Pons (tissue), 1 donor: ENCODE measurements at places on chromosomes 13 and 19.
A peak's percentile ranks its signal among the peaks of the same experiment; 100 is the strongest.

- no peak for DNase-seq
Observed at GRCh38 chr19:45202637-45203036, 24.1 kb downstream of the BLOC1S3 start.

DNA sequence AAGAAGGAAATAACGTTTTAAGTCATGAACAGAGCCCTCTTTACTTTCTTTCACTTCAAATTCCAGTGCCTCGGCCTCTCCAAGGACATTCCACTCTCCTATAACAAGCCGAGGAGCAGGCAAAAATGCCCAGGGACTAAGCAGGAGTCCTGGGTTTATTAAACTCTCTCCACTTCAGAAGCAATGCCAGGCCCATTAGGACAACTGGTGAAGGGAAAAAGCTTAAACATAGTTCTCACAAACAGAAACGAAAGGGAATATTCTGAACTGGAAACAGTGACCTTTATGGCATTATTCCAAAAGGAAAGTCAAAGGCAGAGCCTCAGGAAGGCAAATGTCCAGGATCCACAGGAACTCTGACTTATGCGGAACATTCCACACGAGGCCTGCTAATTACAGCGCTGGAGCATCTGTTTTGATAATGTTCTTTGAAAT, 30.9 kb upstream of the MED4 start:
- peak; percentile 47 for DNase-seq

DNA sequence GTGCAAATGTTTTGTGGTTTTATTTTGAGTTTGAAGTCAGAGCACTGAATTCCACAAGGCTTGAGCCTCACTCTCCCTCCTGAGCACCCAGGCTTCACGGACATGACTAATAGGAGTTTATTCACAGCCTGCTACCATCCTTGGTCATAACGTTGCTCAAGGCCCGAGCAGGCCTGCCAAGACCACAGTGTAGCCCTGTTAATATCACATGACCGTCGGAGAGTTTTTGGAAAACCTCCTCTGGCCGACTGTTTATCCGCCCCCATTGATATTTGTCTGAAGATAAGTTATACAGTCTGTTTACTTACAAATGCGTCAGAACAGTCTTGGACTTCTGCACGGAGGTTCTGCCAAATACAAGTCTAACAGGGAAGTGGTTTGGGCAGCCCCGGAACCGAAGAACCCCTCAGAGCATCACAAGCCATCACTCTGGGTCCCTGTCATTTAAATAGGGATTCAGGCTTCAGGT, 89.9 kb downstream of the COL4A2 start:
- peak; percentile 29 for DNase-seq

DNA sequence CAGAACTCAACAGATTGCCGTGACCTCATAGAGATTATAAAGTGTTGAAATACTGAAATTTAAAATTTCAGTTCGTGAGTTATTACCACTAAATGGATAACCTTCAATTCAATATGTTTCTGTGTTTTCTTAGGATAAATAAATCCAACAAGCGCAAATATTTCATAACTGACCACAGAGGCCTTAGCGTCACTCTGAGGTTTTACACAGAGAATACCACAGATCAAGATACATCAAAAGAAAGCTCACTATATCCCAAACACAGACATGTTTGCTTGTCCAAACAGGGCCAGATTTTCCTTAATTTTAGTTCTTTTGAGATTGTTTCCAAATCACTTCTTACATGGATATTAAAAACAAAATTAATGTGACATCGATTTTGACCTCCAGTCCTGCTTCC, 235.8 kb downstream of the EFNB2 start:
- no peak for DNase-seq

DNA sequence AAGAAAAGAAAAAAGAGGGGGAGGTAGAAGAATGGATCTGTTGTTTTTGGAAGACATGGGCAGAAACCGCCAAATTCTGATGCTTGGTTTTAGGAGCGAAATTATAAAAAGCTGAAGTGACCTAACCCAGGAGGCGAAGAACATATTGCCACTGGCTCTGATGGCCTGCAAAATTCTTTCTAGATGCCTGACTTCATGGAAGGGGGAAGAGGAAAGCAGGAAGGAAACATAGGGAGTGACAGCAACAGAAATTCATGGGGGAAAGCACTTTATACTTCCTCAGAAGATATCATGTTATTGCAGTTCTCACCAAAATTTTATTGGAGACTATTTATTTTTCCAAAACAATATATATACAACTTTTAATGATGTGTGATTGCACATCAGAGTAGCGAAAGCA, 213.5 kb downstream of the DLEU7 start:
- DNase-seq = no peak

- no peak for DNase-seq
Observed at GRCh38 chr19:32464279-32464678, 58.7 kb downstream of the DPY19L3 start.

- DNase-seq = no peak
Observed at GRCh38 chr19:31334101-31334848, 15.0 kb downstream of the TSHZ3 start.

DNA sequence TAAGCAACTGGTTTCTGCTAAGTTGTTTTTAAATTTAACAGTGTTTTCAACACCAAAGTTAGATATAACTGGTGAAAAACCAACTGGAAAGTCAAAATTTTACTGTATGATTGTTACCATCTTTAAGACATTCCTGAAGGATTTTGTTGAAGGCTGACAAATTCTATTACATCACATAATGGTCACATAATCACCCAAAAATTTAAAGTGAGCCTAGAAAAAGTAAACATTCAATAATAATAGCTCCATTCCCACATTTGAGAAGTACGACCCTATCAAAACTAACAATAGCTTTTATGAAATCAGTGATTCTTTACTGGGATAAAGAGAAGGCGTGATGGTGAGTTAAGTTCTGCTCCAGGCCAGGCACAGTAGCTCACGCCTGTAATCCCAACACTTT, 51.6 kb downstream of the USP12 start:
- no peak for DNase-seq

DNA sequence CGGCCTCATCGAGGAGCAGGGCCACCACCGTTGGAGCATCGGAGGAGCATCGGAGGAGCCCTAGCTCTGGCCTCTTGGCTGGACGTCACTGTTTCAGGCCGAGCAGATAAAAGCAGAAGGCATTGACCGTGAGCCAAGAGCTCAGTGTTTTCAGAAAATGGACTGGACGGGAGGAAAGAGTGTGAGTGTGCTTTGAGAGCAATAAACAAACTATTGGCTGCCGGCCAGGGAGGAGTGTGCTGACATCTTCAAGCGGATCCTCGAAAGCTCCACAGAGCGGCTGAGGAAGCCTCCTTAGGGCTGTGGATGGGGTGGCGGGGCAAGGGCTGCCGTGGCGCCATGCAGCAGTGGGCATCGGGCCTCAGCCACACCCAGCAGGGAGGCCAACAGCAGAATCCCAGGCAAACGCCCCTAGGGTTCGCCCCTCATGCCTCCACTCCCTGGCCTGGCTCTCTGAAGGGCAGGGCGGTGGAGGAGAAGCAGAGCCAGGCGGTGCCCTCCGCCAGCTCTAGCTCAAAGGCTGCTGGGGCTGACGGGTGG, 41.8 kb downstream of the IRS2 start:
- DNase-seq = peak; percentile 60

DNA sequence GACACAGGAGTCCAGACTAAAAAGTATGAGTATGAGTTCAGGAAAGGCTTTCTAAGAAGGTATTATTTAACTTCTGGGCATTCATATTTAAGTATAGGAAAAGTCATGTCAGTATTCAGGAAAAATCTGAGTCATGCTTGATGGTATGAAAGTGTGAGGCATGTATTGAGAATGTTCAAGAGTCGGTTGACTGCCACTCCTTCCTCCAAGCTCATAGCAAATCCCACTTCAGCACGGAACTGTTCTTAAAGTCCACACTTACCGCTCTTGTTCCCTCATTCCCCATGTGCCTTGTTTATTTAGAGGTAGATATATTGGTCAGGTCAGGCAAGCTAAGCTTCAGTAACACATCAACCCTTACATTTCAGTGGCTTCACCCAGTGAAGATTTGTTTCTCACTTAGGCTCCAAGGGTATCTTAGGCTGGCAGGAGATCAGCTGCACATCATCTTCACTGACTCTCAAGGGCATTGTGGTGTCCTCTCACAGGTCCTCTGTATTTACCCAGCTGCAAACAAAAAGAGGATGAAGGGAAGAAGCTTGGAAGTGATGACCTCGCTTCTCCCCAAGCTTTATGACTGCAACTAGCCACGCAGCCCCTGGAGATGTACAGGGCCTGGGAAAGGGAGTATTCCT, 1189.2 kb downstream of the EFNB2 start:
- no peak for DNase-seq

- no peak for DNase-seq
Observed at GRCh38 chr13:20198781-20199180, 6.0 kb upstream of the GJB2 start.

GRCh38 chr13:98346904-98347636, 170.0 kb upstream of the RNF113B start:
- DNase-seq = no peak

- no peak for DNase-seq
Observed at GRCh38 chr13:91238036-91238435, 109.5 kb upstream of the MIR17HG start.

DNA sequence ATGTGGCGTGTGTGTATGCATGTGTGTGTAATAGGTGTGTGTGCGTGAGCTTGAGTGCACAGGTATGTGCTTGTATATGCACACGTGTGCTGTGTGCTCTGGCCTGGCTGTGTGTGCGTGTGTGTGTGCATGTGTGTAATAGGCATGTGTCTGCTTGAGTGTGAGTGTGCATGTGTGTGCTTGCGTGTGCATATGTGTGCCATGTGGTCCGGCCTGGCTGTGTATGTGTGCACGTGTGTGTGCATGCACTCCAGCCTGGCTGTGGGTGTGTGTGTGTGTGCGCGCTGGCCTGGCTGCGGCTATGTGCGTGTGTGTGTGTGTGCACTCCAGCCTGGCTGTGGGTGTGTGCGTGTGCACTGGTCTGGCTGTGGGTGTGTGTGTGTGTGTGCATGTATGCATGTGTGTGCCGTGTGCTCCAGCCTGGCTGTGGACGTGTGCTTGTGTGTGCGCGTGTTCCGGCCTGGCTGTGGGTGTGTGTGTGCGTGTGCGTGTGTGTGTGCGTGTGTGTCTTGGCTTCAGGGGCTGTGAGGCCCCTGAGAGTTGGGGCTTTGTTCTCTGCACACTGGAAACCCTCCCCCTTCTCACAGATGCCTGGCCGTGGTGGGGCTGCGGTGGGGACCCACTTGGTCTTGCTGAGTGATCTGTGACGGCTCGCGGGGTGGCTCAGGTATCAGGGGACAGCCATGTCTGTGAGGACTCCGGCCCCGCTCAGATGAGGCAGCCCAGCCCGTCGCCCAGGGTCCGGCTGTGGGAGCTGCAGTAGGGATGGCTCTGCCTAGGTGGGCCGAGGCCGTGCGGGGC, 8.2 kb downstream of the SPPL2B start:
- DNase-seq = no peak

DNA sequence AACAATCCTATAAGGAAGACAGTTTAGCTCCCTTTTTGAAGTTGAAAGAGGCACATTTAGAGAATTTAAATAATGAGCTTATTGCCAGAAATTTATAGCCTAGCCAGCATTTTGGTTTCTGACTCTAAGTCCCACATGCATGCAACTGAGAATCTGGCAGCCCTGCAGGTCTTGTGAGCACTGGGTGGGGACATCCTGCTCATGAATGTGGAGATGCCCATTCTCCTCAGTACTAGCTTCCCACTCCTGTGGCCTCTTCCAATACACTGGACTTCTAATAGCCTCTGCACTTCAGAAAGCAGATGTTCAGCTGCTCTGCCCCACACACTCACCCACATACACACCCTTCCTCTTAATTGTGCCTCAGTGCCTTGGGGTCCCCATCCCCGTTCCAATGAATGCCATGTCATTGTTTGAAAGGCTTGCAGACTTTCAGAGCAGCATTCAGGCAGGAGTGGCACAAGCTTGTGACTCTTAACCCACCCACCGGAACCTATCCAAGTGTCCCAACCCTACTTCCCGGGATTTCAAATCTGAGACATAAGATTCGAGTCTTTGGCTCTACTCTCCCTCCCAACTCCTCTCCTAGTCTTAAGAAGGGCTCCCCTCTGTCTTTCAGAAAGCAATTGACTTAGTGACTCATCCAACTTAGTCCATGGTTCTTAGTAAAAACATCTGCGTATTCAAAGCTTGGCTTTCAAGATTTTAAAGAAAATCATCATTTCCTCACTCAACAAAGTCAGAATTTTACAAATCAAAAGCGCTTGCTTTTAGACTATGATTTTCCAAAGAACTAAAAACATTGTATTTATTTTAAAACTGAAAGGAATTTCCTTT, 80.0 kb upstream of the FREM2 start:
- no peak for DNase-seq

- no peak for DNase-seq
Observed at GRCh38 chr19:16017138-16017490, 59.2 kb upstream of the TPM4 start.

DNA sequence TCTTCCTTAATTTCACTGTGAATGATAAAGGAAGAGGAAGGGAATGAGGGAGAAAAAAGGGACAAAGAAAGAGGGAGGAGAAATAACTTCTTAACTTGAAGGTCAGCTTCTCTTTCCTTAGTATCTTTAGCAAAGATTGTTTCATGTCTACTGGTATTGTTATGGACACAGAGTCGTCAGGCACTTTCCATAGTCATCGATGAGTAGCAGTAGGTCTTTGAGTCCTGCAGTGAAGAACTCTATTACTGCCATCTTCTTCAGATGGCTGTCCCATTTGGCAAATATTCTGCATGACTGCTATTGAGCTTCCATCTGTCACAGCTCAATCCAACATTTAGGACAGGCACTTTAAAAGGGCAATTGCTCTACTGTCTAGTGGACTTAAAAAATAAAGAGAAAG, 2463.1 kb downstream of the PCDH9 start:
- DNase-seq = peak; percentile 14

DNA sequence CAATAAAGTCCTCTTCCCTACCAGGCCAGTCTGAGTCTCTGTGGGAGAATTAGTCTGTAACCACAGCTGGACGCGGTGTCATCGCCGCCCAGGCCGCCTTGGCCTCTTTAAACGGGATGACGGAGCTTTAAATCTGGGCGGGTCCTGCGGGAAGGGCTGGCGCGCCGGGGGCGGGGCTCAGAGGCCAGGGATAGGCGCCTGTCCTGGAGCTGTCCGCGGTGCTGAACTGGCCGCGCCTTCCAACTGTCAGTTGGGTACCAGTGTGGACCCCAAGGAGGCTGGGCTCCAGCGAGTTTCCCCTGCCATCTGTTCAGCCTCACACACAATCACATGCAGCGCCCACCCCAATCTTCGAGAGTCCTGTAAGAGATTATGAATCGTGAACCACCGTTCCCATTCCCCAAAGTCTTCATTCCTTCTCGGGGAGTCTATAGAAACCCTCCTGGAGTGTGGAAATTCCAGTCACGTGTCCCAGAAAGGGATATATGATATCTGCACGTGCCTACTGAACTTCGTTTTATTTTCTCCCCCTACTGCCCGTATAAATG, 11.5 kb downstream of the APLP1 start:
- peak; percentile 78 for DNase-seq

DNA sequence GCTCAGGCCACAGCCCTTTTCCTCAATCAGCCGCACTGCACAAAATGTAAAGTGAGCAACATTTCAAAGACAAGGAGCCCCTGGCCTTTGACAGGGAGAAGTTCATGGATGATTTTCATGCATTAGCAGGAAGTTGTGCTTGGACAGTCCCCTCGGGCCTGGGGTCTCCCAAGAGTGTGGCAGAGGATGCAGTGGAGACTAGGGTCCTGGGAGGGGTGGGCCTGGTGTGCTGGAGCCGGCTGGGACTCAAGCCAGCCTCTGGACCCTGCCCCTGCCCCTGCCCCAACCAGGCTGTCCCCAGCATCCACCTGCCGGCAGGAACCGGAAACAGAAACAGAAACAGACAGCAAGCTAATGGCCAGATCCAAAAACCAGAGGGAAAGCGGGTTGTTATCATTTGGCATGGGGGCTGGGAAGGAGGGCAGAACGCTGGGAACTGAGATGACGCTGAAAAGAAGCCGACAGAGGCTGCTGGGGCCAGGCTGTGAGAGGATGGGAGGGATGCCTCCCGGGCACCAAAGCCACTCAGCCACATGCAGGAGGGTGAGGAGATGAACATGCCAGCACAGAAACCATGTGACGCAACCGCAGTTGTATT, 2.3 kb downstream of the GAS6 start:
- DNase-seq = no peak
